ENCODE measurements at places on chromosomes 16 and 17.

DNA sequence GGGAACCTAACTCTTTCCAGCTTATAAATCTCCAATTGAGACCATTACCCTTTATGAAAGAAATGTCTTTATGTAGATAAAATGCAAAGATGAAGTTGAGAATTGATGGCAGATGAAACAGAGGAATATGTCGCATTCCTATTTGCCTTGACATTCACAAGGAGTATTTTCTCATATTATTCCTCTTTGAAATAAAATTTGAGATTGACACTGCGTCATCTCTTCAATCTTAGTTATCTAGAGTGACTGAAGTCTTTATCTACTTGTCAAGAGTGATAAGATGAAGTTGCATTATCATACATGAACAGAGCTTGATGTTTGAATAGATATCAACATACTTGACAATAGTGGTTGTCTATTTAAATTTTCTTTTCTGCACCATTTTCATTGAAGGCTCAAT, 574.4 kb upstream of the SOX9 start:
- no peak for DNase-seq

- DNase-seq = peak; percentile 29
Measured at GRCh38 chr16:71895679-71896365, 491 bp downstream of the IST1 start.

DNA sequence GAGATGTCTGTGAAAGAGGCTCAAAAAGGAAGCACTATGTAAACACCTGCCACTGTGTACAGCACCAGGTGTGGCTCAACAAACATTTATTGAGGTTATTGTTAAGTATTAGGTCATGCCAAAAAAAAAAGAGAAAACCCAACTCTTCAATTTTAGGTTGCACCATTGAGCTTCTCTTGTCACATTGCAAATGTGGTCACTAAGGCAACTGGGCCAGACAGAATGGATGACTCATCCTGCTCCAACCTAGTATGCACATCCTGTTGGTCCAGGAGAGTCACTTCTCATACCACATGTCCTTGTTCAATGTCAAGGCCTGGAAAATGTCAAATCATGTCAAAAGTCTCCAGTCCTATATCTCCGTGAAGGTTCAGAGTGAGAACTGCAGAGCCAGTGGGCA, 25.0 kb downstream of the HOXB1 start:
- DNase-seq = no peak

DNA sequence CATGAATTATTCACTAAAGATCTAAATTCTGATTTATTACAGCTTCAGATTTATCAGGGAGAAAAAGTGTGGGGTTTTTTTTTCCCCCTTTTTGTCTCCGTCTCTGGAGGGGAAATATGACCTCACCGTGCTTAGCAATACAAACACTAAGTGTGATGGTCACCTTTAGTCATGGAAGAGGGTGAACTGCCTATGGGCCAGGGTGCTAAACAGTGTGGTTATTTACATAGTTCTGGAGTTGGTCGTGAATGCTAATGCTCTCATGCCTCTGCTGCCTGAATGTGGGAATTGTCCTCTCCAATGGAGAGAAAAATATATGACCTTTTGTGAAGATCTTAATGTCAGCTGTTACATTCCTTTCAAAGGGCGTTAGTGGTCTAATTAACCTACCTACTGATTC, 44.8 kb upstream of the MSI2 start:
- DNase-seq = no peak

DNA sequence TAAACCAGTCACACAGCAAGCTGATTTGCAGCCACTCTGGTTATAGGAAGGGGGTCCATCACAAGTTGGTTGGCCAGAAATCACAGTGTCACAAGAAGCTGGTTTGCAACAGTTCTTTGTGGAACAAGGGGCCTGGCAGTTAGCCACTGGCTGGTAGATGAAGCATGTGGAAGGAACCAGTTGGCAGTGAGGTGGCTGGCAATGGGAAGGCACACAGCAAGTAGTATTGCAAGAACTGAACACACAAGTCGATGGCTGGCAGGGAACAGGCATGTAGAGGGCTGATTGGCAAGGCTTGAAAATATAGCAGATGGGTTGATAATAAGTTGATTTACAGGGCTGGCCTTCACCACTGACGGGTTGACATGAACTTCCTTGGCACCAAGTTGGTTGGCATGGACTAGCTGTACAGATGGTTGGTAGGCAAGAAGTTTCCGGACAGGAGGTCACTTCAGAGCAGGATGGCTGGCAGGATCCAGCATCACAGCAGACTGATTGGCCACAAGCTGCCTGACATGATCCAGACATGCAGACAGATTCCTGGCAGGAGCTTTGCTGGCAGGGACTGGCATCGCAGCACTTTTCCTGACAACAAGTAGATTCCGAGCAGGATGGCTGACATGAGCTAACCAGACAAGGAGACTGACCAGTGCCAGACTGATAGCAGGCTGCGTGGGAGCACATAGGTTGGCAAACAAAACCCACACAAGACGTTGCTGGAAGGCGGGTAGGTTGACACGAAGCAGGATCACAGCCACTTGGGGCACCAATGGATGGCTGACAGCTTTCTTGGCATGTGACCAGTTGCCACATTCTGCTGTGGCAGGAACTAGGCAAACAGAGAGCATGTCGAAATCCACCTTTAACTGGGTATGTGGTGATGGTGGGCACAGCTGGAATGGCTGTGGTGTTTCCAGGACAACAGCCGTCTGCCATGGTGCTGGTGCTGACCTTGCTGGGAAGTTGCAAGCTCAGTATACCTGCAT, at the start of gene KRTAP29-1:
KRTAP29-1 (minus strand) TSS at position 936 of the 986 bp plus-strand sequence; CDS start at position 936, 0 bp downstream.
- DNase-seq = no peak

DNA sequence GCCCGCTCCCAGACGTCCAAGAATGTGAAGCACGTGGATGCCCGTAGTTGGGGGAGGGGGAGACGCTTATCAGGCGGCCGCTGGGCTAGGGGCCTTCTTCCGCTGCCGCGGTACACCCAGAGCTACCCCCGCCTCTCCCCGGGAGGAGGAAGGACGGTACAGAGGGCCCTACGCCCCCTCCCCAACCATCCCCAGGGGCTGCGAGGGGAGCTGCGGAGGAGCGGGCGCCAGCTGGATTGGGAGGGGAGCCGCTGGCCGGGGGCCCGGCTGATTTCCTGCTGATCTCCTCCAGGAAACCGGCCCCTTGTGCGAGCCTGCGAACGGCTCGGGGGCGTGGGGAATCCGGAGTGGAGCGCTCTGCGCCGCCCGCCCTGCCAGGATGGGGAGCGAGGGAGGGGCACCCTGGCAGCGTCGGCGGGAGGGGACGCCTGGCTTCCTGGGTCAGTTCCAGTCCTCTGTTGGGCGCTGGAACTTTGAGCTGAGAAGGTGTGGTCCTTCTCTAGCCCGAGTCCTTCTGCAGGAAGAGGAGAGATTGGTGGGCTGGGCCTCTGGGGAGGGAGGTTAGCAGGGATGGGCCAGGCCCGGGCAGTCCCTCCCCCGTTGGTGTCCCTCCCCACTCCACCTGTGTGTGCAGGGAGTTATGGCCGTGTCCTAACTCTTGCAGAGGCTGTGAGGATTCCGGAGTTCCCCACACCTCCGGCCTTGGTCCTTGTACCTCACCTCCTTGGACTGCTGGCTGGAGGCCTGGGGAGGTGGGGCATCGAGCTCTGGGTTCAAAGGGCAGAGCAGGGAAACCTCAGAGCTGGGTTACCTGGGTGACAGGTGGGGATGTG, 19.2 kb downstream of the GJD3 start:
- DNase-seq = no peak

DNA sequence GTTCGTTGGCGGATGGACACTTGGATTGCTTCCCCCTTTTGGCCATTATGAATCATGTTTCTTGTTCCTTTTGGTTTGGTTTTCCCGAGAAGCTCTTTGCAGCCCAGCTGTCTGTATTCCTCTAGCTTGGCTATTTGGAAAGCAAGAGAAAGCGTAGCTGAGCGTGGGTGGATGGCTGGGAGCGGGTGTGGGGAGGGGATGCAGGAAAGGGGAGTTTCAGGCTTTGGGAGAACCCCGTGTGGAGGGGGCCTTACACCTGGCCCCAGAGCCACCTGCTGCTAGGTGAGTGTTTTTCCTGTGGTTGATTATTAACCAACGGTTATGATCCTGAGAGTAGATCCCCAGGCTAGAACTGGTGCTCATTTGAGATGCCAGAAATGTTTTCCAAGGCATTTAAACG, 103.7 kb downstream of the RAP1GAP2 start:
- no peak for DNase-seq

- no peak for DNase-seq
Measured at GRCh38 chr17:77493901-77494663, 353.3 kb downstream of the SEC14L1 start.

GRCh38 chr16:81500833-81501521, 56.4 kb downstream of the CMIP start:
- no peak for DNase-seq

GRCh38 chr16:87704754-87705353, 60.9 kb downstream of the KLHDC4 start:
- DNase-seq = no peak

- no peak for DNase-seq
Measured at GRCh38 chr17:44360144-44360533, 3.5 kb downstream of the FAM171A2 start.

GRCh38 chr17:49687878-49688491, 10.1 kb upstream of the SPOP start:
- DNase-seq = no peak

GRCh38 chr17:79619636-79620206, 8.9 kb upstream of the RBFOX3 start:
- DNase-seq = no peak

DNA sequence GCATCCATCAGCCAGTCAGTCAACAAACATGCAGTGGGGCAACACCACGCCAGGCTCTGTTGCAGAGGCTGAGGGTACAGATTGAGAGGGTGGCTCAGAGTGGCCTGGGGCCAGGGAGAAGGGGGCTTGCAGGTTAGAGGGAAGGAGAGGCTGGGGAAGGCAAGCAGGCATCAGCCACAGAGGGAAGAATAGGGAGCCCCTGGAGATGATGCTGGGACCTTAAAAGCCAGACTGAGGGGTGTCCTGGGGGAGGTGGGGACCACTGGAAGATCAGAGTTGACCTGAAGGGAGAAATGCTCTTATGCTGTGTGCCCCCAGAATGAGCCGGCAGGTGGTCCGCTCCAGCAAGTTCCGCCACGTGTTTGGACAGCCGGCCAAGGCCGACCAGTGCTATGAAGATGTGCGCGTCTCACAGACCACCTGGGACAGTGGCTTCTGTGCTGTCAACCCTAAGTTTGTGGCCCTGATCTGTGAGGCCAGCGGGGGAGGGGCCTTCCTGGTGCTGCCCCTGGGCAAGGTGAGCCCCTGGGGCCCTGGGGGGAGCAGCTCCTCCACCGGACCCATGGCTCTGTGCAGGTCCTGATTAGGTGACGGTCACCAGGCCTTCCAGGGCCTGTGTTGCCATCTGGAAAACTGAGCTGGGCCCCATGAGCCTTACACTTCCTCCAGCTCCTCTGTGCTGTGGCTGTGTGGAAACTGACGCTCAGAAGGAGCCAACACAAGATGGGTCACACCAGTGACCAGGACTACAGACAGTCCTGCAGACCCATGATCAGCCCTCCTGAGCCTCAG, 1.7 kb downstream of the CORO1A start:
- no peak for DNase-seq

GRCh38 chr16:78607465-78607864, 508.0 kb downstream of the WWOX start:
- no peak for DNase-seq

DNA sequence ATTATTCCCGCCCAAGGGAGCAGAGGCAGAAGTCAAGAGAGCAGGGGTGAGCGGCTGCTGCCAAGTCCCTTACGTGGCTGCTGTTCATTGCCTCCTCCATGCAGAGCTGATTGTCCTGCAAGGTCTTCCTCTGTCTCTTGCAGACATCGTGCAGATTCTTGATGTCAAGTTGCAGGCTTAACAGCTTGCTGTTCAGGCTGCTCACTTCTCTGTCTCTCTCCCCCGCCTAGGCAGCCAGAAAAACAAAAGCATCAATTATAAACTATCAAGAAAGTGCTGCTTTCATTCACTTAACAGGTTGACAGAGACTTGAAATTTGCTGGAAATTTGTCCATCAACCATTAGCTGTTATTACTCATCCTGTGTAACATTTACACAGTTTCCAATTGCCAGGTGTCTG, 7.3 kb downstream of the PMFBP1 start:
- no peak for DNase-seq

DNA sequence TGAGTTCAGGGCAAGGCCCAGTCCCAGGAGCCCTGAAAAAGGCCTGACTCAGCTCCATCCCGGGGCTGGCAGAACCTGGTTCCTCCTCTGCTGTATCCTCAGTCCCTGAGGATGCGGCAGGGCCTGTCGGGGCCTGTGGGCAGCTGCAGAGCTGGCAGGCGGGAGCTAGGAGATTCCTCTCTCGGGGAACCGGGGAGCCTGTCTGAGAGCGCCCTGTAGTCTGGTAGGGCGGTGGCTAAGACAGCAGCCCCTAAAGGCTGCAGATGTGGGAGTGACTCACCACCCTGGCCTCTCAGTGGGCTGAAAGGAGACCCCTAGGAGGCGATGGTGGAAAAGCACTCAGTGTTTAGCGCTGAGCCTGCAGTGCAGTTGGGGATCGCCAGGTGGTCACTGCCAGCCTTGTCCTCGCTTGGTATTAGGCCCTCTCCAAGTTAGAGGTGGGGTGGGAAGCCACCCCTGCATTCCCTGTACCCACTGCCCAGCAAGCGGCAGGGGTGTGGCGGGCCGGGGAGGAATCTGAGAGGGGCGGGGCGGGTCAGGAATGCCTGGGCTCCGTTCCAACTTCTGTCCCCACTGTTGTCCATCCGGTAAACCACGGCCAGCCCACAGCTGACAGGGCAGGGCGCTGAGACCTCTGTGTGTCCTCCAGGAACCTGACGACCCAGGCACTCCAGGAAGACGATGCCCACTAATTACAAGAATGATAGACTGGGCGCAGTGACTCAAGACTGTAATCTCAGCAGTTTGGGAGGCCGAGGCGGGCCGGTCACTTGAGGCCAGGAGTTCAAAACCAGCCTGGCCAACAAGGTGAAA, 29.5 kb upstream of the CDH1 start:
- no peak for DNase-seq

GRCh38 chr17:28887871-28888471, 9.6 kb downstream of the FLOT2 start:
- no peak for DNase-seq

- DNase-seq = no peak
Measured at GRCh38 chr17:32697728-32698625, 178.9 kb downstream of the MYO1D start.

GRCh38 chr16:4190086-4190485, 51.8 kb downstream of the SRL start:
- no peak for DNase-seq

- DNase-seq = no peak
Measured at GRCh38 chr16:4682616-4683254, 10.6 kb upstream of the NUDT16L1 start.

DNA sequence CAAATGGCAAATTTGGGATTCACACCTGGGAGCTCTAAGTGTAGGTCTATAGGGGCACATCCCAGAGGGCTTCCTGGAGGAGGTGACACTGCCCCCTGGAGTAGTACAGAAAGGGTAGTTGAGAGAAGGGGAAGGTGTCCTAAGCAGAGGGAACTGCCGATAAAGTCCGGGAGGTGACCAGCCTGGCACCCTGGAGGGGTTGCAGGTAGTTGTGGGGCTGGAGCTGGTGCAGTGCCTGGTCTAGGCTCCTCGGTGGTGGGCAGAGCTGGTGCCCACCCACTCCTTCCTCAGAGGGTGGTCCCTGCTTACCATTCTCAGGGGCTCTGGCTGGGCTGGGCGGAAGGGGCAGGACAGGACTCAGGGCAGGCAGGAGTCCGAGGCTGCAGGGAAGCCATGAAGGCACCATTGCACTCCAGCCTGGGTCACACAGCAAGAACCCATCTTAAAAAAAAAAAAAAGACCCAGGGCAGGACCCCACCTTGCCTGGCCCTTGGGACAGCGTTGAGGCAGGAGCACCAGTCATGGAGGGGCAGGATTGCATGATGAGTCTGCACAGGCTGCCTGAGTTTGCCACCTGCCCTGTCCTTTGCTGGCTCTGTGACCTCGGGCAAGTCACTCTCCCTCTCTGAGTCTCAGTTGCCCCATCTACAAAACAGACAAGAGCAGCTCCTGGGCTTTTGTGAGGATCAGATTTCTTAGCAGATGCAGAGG, 43.8 kb downstream of the LAT start:
- no peak for DNase-seq
